ENCODE measurements at places on chromosomes 4 and X.

GRCh38 chr4:146978641-146979040, 33.0 kb upstream of the TTC29 start:
- no peak for DNase-seq

GRCh38 chr4:67638136-67638535, 62.8 kb downstream of the UBA6 start:
- DNase-seq, result no peak

- DNase-seq, result no peak
These were observed 200.5 kb downstream of the FAM133A start for GRCh38 chrX:93874554-93874953.

GRCh38 chr4:119394826-119395225, 72.9 kb upstream of the FABP2 start:
- no peak for DNase-seq

DNA sequence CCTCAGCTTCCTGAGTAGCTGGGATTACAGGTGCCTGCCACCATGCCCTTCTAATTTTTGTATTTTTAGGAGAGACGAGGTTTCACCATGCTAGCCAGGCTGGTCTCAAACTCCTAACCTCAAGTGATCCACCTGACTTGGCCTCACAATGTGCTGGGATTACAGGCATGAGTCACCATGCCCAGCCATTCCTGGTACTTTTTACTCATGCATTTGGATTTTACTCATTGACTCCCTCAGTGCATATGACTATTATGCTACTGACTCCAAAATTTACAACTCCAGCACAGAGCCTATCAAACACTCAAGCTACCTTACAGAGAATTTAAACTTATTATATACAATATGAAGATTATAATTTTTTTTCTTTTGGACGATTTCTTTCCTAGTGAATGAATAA, 199.9 kb downstream of the CXXC4 start:
- DNase-seq, result no peak

- no peak for DNase-seq
These were observed 47.9 kb downstream of the COX18 start for GRCh38 chr4:73021634-73022033.

DNA sequence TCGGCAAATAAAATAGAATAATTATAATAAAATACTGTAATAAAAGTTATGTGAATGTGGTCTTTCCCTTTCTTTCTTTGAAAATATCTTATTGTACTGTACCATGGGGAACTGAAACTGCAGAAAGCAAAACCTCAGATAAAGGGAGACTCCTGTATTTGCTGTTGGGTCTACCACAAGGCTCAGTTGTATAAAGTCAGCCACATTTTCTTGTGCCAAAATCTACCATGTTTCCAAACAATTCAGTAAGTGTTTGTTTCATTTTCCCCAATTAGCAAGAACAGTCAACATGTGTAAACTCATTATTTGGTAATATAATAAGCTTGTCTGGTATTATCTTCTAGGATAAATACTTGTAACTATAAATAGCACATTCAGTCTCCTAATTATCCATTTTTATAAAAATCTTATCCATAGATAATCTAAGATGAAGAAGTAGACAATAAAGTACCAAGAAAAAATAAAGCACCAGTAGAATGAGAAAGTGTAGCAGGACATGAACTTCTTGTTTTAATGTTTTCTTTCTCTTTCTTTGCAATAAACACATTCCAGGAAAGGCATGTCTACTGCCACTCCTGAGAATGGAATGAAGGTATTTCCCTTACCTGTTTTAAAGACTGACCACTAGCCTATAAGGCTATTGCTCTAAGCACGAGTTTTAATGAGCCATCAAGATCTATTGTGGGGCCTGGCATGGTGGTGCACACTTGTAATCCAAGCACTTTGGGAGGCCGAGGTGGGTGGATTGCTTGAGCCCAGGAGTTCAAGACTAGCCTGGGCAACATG, 15.0 kb upstream of the OTUD4 start:
- no peak for DNase-seq

Data from stimulated activated CD4-positive, alpha-beta T cell treated with anti-CD3 and anti-CD28 coated beads, Interleukin-1b, Interleukin-23, amount 100 ng/mL, for 4 hours (primary cell).